ELR (cell line): ENCODE measurements at places on chromosomes 5 and 9.

GRCh38 chr9:6758248-6758497, 400 bp downstream of the KDM4C start:
- no peak for DNase-seq

GRCh38 chr9:16794871-16795639, 75.4 kb downstream of the BNC2 start:
- peak; percentile 71 for DNase-seq

- no peak for DNase-seq
Measured at GRCh38 chr5:125325488-125326149, 579.2 kb upstream of the ZNF608 start.

DNA sequence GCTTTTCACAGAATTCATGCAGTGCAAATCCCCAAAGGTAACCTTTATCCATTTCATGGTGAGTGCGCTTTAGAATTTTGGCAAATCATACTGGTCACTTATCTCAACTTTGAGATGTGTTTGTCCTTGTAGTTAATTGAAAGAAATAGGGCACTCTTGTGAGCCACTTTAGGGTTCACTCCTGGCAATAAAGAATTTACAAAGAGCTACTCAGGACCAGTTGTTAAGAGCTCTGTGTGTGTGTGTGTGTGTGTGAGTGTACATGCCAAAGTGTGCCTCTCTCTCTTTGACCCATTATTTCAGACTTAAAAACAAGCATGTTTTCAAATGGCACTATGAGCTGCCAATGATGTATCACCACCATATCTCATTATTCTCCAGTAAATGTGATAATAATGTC, 21.3 kb downstream of the PCA3 start:
- no peak for DNase-seq

- DNase-seq = peak; percentile 10
Measured at GRCh38 chr9:27590651-27591050, 17.4 kb upstream of the C9orf72 start.

DNA sequence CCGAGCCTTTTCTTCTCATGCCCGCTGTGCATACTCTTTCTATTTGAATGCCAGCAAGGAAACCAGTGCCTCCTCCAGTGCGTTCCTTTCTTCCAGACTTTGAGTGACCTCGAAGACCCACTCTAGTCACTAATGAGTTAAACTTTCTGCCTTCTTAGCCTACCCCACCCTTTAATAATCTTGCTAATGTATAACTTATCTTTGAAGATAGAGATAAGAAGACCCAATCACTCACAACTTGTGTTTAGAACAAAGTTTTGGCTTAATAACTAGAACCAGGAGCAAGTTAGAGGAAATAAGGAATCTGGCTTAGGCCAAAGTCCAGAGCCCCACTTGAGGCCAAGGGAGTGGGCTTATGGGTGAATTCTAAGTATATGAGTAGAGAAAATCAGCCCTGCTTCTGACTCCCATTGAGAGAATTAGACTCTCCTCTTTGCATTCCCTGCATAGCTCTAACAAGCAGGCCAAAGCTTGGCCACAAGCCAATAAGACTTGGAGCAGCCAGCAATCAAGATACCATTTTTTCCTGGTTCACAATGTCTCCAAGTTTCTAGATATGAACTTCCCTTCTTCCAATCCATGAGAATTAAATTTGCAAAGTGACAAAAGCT, 181.5 kb upstream of the PIK3R1 start:
- DNase-seq = no peak

DNA sequence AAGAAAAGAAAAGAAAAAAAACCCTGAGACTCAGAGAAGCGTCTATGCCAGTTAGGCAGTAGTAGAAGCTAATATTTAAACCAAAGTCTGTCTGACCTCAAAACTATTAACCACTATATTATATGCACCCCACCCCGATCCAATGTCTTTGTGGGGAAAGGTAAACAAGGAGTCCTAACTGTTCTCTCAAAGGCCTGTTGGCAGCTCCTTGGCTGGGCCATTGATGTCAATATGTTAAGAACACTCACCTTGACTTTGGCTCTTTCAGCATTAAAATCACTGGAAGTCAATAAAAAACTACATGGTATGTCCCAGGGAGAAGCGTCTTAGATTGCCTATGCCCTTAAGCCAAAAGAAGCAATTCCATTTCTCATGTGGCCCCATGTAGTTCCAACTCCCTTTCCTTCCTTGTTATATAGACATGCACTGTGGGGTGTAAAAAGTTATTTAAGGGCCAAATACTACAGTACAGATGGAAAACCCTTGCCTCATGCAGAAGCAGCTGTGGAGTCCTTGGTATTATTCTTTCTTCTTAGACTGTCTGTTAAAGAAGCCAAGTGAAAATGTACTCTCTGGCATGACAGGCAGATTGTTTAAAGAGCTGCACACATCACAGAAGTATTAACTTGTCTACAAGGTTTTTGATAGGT, 308.6 kb upstream of the RPS23 start:
- DNase-seq = no peak

DNA sequence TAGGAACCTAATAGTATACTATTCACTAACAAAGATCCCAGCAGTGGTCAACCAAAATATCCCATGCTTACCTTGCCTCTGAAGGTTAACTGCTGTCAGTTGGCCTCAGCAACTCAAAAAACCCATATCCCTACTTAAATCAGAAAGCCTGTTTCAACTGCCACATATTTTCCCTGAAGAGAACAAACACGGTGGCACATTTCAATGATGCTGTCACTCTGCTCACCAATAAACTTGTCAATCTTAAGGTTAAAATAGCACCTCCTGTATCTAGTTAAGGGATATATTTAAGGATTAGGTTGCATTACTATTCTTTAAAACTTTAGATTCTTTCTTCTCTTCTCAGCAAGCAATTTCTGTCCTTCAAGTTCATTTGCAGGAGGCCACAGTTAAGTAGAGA, 986.9 kb downstream of the CDH18 start:
- no peak for DNase-seq

DNA sequence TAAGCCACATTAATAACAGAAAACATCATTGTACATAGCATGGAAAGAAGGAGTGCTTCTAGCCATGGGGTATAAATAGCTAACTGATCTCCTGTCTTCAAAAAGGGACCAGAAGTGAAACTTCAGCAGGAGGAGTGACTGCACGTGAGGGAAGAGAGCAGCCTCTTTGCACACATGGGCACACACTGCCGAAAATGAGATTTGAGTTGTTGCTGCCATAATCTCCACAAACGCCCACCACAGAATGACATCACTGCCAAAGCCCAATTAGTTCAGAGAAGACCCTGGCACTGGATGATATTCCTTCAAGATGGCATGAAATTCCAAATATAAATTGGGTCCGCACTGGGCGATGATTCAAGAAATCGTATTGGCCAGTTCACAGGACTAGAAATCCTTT, 238.9 kb upstream of the NR4A3 start:
- DNase-seq = no peak

- peak; percentile 94 for DNase-seq
Measured at GRCh38 chr5:10704949-10705621, 55.9 kb downstream of the DAP start.

- DNase-seq = peak; percentile 39
Measured at GRCh38 chr5:55347786-55348185, 40.0 kb downstream of the MTREX start.

DNA sequence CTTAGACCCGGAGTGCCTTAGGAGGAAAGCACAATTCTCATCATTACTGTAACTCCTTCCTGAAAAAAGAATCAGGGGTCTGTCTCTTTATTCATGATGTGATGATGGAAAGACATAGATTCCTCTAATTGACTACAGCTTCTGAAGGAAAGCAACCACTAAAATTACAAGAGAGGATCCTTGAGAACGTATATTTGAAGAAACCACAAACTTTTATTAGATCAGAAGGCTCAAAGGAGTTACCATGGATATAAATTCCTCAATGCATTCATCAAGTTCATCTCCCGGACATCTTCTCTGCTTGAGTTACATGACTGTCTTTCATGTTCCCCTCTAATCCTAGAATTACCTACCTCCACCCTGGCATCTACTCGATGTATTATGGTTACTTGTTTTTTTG, 104.1 kb upstream of the PAPPA start:
- no peak for DNase-seq

GRCh38 chr5:166073901-166074581, 2217.4 kb upstream of the WWC1 start:
- DNase-seq = no peak

DNA sequence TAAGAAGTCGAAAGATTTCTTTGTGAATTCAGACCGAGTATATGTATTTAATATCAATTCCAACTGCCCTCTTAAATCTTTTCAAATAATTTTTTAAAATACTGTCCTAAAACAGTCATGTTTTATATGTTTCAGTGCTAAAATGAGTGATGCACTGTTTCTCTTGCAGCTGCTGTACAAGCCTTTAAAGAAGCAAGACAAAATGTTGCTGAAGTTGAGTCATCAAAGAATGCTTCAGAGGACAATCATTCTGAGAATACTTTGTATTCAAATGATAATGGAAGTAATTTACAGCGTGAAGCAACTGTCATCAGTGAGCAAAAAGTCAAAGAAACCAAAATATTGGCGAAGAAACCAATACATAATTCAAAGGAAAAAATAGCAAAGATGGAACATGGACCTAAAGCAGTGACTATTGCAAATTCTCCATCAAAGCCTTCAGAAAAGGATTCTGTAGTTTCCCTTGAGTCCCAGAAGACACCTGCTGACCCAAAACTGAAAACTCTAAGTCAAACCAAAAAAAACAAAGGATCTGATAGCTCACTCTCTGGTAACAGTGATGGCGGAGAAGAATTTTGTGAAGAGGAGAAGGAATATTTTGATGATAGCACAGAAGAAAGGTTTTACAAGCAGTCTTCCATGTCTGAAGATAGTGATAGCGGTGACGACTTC, 58.0 kb downstream of the LOX start:
- peak; percentile 30 for DNase-seq

DNA sequence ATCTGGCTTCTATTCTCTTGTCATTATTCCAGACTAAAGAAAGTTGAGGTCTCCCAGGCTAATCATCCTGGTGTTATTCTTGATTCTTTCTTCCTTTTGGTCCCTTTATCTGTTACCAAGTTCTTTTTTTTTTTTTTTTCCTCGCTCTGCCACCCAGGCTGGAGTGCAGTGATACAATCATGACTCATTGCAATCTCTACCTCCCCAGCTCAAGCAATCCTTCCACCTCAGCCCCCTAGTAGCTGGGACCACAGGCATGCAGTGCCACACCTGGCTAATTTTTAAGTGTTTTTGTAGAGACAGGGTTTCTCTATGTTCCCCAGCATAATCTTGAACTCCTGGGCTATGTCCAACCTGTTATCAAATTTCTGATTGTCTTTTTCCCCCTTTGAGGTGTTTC, 126.6 kb upstream of the DHFR start:
- DNase-seq = peak; percentile 73

DNA sequence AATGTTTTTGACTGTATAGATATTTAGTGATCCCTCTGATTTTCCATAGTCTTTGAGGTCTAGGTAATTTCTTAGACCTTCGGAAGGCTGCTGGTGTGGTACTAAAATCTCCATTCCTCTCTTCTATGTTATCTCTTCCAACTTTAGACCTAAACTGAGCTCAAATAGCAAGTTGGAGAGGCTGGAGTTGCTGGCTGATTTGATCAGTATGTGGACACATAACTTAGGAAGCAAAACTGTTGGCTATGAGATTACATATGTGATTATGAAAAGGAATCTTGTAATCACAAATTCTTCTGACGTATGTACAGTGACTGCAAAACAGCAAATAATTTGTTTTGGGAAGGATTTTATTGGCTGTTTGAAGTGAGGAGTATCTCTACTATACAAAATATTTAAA, 2.1 kb upstream of the SMAD5 start:
- no peak for DNase-seq

DNA sequence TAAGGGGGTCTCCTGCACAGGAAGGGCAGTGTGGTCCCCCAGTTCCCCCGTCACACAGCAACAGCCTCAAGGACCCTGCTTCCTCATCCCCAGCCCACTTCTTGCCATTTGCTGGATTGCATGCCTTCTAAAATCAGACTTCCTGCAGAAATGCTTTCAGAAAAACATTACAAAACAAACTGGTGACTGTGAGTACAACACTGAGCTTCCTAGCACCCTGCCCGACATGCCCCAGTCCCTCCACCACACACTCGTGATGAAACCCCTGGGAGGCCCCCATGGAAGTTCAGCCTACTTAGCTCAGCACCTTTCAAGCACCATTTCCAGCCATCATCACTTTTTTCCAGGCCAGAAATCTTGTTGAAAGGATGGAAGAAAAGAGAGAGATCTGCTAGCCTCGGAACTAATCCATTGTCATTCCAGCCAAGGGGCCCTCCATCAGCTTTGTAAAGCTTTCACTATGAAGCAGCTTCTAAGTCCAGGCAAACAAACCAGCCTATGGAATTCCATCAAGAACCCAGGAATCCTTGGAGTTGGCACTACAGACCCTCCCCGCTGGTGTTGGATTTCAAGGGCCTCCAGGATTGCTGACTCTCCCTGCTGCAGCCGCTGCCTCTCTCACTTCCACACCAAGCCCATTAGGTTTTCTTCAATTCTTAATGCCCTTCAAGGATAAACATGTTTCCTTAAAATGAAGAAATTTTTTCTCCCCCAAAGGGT, 114.6 kb downstream of the C5orf15 start:
- no peak for DNase-seq

DNA sequence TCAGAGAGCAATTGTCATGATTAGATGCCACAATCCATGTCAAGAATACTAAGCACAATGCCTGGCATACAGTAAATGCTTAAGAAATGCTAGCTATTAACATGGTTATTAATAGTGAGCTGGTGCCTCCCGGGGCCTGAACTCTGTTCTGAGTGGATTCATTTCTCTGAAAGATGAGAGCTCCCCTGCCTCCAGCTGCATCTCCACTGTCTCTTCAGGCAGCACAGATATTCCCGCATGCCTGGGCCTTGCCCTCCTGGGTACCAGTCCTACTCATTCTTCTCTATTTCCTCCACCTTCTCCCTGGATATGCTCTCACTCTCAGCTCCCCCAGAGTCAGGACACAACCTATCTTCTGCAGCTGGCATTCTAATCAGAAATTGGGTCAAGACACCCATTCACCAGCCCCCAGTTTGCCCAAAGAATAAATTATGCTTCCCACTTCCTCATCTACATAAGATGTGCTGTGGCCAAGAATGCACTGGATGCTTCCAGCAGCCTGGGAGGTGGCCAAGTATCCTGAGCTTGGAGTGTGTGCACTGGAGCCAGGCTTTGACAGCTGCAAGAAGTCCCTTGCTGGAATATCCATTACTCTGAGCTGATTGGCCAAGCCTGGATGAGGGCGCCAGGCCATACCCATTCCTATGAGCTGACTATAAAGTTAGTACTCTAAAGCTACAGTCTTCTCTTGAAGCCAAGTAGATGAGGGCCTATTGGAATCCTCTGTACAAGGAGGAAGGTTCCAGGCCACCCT, 669.0 kb downstream of the ACTL7B start:
- no peak for DNase-seq
